ENCODE measurements at places on chromosomes 4 and X.

GRCh38 chr4:45082101-45082500 is 355.7 kb upstream of the GNPDA2 start:
- DNase-seq: no peak

GRCh38 chr4:545612-546011 is 30.5 kb downstream of the TMEM271 start:
- DNase-seq: no peak

GRCh38 chr4:162681212-162681611 is 485.5 kb downstream of the NAF1 start:
- DNase-seq: no peak

GRCh38 chr4:125388613-125389012 is 73.9 kb downstream of the FAT4 start:
- DNase-seq: no peak

GRCh38 chrX:17361620-17362019 is 13.4 kb upstream of the NHS start:
- DNase-seq: no peak

GRCh38 chr4:88018466-88018865 is 11.0 kb downstream of the PKD2 start:
- DNase-seq: no peak

- peak; percentile 25 for DNase-seq
These were observed 64.6 kb downstream of the COX7B2 start for GRCh38 chr4:46844325-46844917.

DNA sequence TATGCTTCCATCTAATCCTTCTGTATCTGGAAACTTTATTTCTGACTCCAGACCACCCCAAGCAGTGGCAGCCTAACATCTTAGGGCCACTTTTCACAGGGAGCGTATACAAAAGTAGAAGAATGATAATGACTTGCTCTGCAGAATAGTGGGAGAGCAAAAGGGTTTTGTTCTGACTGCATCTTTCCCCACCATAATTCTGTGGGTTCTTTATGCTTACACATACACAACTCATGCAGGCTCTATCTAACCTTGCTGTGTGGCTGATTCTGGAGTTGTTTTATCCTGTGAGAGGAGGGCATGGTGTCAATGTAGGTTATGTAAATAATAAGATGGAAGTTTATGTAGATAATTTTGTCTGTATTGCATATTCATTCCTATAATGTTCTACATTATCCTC is 42.4 kb upstream of the NDNF start:
- no peak for DNase-seq

GRCh38 chrX:135295238-135295943 is 13.9 kb upstream of the ETDC start:
- peak; percentile 0 for DNase-seq

GRCh38 chrX:85109235-85109634 is 105.6 kb downstream of the APOOL start:
- DNase-seq: no peak

- peak; percentile 84 for DNase-seq
These were observed 68.7 kb downstream of the APBB2 start for GRCh38 chr4:41145571-41146078.

DNA sequence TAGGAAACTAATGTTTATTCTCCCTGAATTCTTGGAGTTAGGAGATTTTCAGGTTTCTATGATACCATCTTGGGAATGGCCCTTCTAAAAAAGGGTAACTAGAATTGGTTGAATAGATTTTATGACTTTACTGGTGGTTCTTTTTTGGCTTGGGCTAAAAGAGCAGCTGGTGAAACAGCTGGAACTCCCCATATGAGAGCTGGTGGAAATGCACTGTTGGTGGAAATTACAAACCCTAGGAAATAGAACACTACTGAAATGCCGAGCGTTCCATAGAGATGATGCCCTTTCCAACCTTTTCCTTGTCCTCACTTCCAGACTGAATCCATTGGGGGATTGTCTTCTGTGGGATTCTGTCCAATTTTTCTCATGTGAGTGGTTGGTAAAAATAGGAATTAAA is 139.5 kb downstream of the STIM2 start:
- no peak for DNase-seq

GRCh38 chr4:142615324-142615665 is 230.8 kb downstream of the INPP4B start:
- no peak for DNase-seq

GRCh38 chr4:4277531-4277930 is 12.4 kb downstream of the LYAR start:
- no peak for DNase-seq

GRCh38 chr4:16691450-16691849 is 207.0 kb downstream of the LDB2 start:
- no peak for DNase-seq

DNA sequence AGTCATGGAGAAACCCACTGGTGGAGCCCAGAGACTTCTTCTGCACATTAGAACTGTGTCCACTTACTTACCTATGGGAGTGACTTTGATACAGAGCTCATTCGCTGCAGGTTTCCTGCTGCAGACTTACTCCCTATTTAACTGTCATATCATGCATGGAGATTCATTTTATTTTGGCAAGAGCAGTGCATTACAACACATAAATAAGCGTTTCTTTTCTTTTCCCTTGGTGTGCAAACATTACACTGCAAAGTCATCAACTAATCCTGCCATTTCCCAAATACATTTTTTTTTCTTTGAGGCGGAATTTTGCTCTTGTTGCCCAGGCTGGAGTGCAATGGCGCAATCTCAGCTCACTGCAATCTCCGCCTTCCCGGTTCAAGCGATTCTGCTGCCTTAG is 230.9 kb upstream of the SFRP2 start:
- no peak for DNase-seq
